Fibroblast of mammary gland (primary cell): ENCODE measurements at places on chromosomes 3 and 15.

- DNase-seq, result peak; percentile 87
Measured at GRCh38 chr3:45167011-45167911, 21.1 kb upstream of the CDCP1 start.

- peak; percentile 31 for DNase-seq
Measured at GRCh38 chr15:86915811-86916331, 836.2 kb downstream of the AGBL1 start.

- DNase-seq, result no peak
Measured at GRCh38 chr3:105622169-105622568, 246.6 kb downstream of the CBLB start.

DNA sequence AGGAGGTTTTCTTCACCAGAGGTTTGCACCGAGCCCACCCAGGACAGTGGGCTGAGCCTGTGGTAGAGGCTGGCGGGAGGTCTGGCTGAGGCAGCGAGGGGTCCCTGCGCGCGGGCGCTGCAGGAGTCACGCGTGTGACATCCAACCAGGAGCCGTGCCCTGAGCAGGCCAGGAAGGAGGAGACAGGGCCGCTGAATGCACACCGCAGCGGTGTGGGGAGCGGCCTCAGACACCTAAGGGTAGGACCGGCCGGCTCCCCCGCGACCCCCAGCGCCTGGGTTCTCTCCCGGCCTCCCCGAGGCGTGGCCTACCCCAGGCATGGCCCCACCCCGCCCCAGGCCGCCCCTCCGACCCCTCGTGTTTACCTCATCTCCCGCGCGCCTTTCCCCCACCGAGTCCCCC is 412 bp downstream of the SLC41A3 start:
- peak; percentile 27 for DNase-seq

DNA sequence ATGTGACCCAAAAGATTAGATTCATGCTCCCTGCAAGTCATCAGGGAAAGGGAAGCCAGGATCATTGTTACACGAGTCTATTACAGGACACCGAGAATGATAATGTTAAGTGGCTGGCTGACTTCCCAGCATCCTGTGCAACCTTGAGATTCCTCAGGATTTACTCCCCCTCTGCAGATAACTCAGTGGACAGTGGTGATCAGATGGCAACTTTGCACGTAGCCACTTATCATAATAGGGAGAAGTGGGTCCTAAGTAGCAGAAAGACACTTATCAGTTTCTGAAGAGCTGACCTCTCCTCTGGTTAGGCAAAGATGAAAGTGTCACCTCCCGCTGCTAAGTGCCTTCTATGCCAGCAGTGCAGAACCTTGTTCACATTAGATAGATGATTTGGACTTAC is 6.7 kb upstream of the TMPRSS7 start:
- DNase-seq, result no peak

DNA sequence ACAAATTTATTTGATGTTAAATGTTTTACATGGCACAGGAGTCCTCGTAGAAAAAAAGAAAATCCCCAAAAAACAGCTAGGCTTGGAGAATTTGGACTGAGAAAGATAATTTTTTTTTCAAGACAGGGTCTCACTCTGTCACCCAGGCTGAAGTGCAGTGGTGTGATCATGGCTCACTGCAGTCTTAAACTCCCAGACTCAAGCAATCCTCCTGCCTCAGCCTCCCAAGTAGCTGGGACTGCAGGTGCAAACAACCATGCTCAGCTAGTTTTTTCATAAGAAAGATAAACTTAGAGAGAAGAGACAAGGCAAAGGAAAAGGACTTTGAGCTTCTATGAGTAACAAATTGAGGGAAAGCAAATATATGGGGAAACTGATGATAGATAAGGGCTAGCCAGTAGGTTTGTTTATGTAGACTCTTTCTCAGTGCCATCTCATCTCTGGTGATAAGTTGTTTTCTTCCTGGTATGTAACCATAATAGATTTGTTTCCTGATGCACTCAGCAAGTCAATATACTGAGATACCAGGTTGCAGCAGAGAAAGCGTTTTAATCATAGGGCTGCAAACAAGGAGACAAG is 13.1 kb upstream of the TRMT10C start:
- no peak for DNase-seq

DNA sequence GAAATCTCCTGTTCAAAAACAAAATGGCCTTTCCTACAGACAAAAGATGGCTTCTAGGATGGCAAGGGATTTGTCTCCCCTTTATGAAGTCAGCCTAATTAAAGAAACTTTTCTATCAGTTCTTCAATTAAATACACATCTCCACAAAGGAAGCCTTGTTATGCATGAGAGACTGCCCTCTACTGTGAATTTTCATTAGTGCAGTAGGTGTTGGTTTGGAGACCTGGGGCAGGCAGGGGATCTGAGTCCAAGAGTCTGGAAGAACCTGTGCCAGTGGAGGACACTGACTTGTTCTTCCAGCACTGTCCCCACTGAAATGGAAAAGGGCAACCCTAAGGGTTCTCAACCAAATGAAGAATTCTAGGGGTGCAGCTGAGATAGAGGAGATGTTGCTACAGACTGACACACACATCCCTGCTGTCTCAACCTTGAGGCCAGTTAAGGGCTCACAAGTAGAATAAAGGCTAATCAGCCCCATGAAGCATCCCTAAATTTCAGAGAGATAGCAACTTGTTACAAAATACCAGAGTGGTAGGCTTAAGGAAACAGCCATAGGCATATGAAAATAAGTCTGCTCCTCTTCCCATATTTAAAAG is 174.0 kb upstream of the PRICKLE2 start:
- peak; percentile 77 for DNase-seq

GRCh38 chr15:28917791-28918140 is 32.0 kb downstream of the APBA2 start:
- no peak for DNase-seq

DNA sequence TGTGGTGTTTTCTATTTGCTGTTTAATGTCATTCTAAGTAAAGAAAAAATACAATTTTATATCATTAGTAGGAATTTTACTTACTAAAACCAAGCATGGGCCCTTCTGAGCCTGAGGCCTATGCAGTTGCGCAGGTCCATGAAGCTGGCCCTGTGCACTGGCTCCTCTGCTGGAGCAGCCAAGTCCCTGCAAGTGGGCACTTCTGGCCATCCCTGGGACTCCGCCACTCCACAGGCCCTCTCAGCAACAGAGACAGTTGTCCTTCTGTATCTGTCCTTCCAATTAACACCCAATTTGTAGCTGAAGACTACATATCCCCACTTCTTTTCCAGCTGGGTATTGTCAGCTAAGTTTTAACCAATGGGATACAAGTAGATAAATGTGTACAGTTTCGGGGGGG is 49.9 kb upstream of the RYK start:
- no peak for DNase-seq

GRCh38 chr15:80219955-80220354 is 32.1 kb downstream of the CTXND1 start:
- DNase-seq, result no peak

- DNase-seq, result no peak
Measured at GRCh38 chr15:33533197-33533596, 222.4 kb downstream of the RYR3 start.

- DNase-seq, result no peak
Measured at GRCh38 chr3:141405591-141405990, 37.3 kb downstream of the ZBTB38 start.

DNA sequence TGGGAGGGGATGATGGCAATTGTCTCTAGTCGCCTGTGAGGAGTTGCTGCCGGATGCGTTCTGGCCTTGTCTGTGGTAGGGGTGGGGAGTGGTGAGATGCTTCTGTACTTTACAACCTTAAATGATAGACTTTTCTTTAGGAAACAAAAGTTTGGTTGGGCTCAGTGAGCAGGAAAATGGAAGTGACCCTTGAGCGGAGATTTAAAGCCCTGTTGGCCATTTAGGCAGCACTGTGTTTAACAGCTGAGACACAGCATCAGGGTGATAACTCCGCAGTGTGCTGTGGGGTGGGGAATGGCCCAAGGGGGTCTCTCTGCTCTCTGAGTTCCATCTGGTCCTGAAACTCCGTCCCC is 36.6 kb downstream of the SPSB4 start:
- DNase-seq, result no peak

DNA sequence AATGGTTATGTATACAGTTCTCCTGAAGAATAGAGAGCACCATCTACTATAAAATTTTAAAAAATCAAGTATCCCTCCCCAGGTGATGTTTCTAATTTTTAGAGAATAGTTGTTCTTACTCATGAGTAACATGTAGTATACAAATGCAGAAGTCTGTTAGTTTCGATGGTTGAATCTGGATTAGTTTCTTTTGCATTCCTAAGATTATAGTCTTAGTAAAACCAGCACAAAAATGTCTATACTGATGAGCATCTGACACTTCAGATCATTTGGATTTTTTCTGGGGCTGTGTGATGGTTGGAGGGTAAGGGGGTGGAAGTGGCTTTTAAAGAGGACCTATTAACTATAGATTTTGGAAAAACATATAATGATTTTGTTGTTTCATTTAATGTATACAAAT is 167.3 kb upstream of the SGO1 start:
- DNase-seq, result no peak

DNA sequence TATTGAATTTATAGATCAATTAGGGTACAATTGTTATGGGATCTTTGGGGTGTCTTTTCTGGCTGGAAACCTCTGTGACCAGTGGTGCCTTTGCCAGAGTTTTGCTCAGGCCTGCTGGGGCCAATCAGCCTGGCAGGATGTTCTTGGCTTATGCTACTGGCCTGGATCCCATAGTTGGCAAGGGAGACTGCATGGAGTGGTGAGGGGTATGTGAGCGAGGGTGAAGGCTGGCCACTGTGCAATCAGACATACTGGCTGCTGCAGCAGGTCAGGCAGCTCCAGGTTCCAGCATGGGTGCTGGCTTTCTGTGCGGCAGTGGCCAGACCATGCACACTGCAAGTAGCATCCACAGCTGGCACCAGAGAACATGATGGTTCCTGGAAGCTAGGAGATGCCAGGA is 1053.2 kb upstream of the GBE1 start:
- no peak for DNase-seq

DNA sequence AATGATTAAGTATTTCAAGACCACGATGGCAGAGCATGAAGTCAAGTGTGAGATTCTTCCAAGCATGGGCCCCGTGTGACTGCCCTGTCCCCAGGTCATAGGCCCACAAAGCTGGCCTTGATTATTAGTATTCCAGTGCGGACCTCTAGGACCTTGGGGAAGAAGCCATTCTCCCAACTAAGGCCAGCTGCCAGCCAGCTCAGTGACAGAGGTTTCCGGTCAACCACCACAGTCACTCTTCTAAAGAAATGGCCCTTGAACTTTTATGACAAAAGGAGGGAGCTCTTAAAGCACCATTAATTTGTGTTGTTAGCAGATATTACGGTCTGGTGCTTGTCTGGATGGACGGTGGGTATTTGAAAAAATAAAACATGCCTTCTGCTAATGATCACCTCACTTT is 28.0 kb downstream of the FAM3D start:
- no peak for DNase-seq

DNA sequence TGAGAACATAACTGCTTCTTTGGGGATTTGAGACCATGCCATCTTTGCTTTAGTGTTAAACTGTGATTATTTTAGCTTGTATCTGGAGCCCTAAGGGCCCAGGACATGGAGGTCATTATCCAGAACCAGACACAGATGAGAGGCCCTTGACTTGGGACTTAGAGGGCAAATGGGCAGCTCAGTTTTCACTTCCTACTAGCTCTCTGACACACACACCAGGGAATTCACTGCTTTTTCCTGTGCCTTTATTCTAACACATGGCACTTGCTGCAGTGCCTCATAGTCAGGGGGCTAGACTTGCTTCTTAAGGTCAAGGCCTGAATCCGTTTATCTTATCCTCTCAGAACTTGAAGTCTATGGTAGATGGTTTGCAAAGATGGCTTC is 33.3 kb downstream of the AMOTL2 start:
- no peak for DNase-seq

DNA sequence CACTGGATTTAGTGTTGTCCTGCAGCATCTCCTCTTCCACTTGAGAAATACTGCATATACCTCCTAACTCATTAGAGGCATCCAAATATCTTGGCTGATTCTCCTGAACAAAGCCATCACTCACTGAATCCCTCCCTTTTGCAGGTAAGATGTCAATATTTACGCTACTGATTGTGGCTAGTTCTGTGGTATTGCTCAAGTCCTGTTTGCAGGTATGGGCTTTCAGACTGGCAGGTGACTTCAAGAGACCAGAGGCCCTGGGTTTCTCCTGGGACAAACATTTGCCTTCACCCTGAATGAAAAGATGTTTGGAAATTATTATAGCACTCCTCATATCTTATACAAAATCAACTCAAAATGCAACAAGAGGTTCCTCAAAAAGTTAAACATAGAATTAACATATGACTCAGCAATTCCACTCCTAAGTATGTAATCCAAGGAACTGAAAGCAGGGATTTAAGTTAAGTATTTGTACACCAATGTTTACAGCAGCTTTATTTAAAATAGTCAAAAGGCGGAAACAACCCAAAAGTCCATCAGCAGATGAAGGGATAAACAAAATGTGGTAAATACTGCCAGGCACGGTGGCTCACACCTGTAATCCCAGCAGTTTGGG is 18.6 kb downstream of the NEK4 start:
- no peak for DNase-seq

GRCh38 chr15:86754846-86755245 is 675.2 kb downstream of the AGBL1 start:
- no peak for DNase-seq

GRCh38 chr3:89245612-89246011 is 138.2 kb downstream of the EPHA3 start:
- no peak for DNase-seq

DNA sequence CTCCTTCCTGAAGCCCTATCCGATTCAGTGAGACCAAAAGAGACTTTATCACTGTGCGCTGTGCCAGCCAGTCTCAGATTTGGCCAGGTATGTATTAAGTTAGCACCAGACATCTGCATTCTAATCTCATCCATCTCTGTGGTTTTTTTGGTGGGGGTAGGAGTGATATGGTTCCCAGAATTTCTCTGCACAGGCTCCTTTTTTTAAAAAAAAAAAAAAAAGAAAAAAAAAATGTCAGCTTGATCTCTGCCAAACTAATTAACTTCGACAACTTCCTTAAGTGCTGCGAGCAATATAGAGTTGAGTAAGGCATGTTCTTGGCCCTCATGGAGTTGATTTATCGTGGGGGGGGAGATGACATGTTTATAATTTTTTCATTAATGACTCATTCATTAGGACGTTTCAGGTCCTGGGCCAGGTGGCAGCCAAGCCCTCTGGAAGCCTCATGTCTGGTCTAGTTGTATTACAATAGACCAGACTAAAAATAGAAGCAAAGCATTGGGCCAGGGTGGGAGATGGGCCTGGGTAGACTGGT is 12.9 kb downstream of the SLCO3A1 start:
- DNase-seq, result peak; percentile 79

GRCh38 chr15:25346371-25346770 is 92.5 kb downstream of the UBE3A start:
- DNase-seq, result peak; percentile 17

DNA sequence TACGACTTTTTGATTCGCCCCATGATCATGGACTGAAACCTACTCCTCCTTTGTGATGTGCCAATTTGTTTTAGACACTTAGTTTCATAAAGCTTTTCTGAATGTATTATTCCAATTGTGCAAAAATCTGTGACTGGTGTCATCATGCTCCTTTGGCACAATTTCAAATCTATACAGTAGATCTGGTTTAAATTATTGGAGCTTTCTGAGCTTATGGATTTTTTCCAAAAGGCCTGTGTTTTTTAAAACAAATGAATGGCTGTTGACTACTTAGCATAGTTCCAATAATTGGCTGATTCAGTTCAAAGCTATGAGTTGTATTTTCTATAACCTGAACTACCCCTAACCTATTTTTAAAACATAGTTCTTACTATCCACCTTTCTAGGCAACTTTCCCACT is 282.7 kb downstream of the CNTN3 start:
- no peak for DNase-seq

- DNase-seq, result no peak
Measured at GRCh38 chr3:67866571-67866970, 212.2 kb upstream of the SUCLG2 start.
